CD4-positive, alpha-beta memory T cell (primary cell): ENCODE measurements at places on chromosomes 3 and 15.
A peak's percentile ranks its signal among the peaks of the same experiment; 100 is the strongest.

- DNase-seq = no peak
Observed at GRCh38 chr3:43273416-43273815, 12.9 kb upstream of the SNRK start.

- DNase-seq = no peak
Observed at GRCh38 chr3:57791245-57791644, 35.1 kb downstream of the SLMAP start.

GRCh38 chr15:101500865-101501551 lies 11.5 kb upstream of the PCSK6 start:
- DNase-seq = no peak

DNA sequence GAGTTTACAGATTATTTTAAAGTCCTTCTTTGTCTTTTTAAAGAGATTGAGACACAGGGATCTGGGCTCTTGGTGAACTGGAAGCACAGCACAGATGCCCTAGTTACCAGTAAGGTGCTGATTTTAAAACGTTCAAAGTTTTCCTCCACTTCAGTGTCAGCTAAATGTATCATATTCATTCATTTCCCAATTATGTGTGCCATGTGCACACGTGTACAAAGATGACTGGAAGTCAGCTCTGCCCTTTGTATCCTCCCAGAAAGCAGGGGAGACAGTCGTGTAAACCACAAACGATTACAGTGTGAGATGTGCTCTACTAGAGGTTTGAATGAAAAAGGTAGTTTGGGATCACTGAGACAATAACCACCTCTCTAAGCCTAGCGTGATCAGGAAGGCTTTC lies 730 bp downstream of the ZKSCAN7 start:
- DNase-seq = no peak

- no peak for DNase-seq
Observed at GRCh38 chr15:44381236-44381635, 46.2 kb upstream of the CTDSPL2 start.

GRCh38 chr3:53544357-53544756 lies 49.9 kb downstream of the CACNA1D start:
- no peak for DNase-seq

- no peak for DNase-seq
Observed at GRCh38 chr15:74275957-74276356, 39.8 kb downstream of the CCDC33 start.

DNA sequence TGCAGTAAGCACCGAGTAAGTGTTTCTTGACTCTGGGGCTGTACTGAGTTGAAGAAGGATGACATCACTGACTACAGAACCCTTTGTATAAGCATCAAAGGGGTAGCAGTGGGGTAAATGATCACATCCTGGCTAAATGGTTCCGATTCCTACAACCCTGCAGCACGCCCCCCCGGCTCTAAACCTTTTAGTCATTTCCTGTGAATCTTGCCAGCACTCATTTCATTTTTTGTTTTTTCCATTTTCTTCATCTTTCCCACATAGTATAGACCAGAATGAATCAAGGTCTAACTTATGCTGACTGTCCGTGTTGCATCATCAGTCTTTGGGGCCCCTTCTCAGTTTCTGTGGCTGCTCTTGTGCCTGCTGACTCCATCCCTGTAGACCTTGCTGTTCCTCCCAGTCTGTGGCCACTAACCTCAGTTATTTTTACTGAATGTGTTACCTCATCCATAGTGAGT lies 383.1 kb upstream of the TPRG1 start:
- DNase-seq = peak; percentile 50

- no peak for DNase-seq
Observed at GRCh38 chr3:47016086-47016933, 36.8 kb downstream of the NBEAL2 start.

DNA sequence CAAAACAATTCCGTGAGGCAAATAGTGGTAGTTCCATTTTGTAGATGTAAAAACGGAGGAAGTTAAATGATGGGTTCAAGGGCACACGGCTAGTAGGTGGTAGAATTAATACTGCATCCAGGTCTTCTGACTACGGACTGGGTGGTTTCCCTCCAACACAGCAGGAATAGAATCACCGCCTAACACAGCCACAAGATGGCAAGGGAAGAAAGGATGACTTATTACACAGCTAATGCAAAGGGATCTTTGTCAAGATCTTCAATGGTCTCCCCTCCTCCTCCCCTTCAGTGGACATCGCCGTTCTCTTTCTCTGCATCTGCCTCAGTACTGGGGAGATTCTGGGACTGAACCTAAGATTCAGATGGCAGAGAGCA lies 524 bp upstream of the TOPBP1 start:
- no peak for DNase-seq

GRCh38 chr3:150797155-150797554 lies 34.2 kb upstream of the SIAH2 start:
- no peak for DNase-seq

DNA sequence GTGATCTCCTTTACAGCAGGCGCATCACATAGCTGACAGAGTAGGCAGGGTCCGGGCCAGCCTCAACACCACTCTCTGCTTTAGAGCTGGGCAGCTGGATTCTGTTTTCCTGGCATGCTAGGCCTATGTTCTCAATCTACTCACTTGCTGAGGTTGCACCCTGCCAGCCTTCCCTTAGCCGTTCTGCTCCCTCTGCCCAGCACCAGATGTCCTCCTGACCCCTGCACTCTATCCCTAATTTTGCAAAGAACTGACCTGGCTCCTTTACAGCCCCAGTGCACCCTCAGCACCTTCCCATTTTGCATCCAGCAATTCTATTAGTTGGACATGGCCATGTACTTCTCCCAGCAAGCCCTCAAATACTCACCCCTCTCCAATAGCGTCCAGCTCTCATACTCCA lies 371.6 kb upstream of the WNT5A start:
- DNase-seq = no peak

GRCh38 chr15:38176691-38177090 lies 75.9 kb upstream of the SPRED1 start:
- no peak for DNase-seq

- DNase-seq = no peak
Observed at GRCh38 chr15:57769266-57769665, 62.8 kb downstream of the POLR2M start.

GRCh38 chr15:62951481-62951880 lies 91.1 kb upstream of the TPM1 start:
- no peak for DNase-seq

GRCh38 chr3:5007873-5008272 lies 28.6 kb downstream of the BHLHE40 start:
- DNase-seq = no peak

DNA sequence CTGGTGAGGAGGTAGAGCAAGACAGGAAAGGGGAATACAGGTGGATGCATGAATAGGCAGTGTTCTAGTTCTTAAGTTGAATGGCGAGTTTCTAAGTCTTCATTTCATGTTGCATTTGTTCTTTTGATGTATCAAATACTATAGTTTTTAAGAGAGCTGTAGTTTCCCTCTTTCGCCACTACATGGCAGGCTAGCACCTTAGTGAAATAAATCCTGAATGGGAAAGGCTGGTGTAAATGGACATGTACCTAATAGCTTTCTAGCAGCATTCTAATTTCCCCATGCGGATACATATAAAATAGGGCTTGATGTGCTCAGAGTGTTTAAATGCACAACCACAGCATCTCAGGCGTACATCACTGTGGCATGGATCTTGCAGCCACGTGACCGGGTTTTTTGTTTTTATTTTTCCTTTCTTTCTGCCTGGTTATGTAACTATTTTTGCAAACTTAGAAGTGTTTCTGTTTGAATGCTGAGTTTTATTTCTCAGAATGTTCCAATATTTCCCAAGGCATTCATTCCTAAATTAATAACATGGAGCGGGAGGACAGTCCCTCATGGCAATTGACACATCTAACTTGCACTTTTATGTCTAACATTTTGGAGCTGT lies 23.5 kb upstream of the CLN6 start:
- peak; percentile 57 for DNase-seq

GRCh38 chr3:126908752-126909275 lies 74.1 kb upstream of the PLXNA1 start:
- DNase-seq = no peak

DNA sequence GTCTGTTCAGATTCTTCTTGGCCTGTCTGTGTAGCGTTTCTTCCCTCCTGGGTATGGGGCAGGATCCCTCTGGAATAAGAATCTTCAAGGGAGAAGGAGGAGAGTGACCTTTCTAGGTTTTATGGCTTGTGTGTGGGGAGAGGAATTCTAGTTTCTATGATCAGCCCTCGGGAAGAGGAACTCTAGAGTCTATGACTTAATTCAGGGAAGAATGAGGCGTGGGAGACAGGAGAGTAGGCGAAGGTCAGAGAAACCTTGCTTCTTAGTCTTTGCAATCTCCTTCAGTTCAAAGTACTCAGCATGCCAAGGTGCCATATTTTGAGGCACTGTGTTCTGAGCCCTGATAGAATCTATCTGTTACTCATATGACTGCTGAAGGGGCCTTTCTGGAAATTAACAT lies 99.2 kb upstream of the C3orf80 start:
- DNase-seq = no peak

DNA sequence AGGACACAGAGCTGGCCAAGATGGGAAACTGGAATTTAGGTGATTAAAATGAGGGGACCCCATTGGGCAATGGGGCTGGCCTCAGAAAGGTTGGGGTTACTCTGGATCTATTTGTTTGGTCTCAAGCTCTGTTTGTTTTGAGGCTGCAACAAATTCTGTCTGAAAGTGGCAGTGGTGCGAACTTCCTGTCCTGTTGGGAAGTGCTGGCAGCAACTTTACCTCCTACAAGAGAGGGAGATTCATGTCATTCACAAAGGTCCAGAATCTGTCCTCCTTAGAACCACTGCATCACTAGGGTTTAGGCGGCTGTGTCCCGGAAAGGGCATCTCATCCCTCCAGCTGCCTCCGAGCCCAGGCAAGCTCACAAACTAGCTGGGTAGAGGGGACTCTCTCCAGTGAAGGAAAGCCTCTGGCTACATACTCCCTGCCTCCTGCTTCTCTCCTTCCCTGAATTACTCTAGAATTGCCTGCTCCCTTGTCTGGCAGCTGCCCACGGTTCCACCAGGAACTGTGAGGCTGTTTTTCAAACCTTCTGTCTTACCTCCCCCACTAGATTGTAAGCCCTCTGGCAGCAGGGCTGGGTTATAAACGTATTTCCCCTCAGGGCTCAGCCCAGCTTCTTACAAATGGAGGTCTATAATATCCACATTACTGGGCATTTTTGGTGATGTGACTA lies 23.6 kb downstream of the MEGF11 start:
- DNase-seq = no peak

GRCh38 chr15:99547517-99547916 lies 18.3 kb upstream of the MEF2A start:
- DNase-seq = no peak

GRCh38 chr3:45592830-45593707 lies 1.5 kb upstream of the LIMD1 start:
- peak; percentile 58 for DNase-seq
